ENCODE measurements at places on chromosomes 7 and 10. TPM values are rescaled to one million over a fixed set of nuclear protein-coding genes. Genes with fewer than 3 reads are reported as not detected.

- no peak for DNase-seq
Observed at GRCh38 chr10:37732685-37733084, 124.7 kb downstream of the ZNF248 start.

GRCh38 chr10:5810225-5810624, 3.0 kb downstream of the GDI2 start:
- DNase-seq, result no peak

DNA sequence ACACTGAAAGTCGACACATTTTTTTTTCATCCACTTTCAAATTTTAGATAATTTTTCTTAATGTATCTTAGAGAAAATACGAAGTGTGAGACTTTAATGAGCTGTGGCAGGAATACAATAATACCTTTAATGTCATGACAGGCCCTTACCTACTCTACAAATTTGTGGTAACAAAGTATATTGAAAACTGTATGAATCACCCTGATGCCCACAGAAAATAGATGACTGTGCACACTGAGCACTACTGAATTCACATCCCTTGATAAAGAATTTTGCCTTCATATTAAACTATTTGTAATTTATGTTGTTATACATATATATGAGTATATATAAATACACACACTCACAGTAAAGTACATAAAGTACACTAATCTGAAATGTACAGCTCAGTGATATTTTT, 51.7 kb downstream of the AKR1D1 start:
- DNase-seq, result no peak

DNA sequence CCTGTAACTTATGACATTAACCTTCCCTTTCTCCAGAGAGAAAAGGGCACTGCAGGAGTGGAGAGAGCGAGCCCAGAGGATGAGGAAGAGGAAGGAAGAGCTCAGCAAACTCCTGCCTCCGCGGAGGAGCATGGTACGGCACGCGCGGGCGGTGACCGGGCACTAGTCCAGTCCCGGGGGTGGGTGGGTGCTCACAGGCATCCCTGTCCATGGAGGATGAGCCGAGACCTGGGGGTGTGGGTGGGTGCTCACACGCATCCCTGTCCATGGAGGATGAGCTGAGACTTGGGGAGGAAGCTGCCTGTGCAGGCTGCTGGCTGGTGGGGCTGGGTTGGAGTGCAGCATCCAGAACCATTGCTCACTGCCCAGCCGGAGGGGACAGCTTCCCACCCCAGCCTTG, 23.8 kb downstream of the LRRC27 start:
- no peak for DNase-seq

- DNase-seq, result no peak
Observed at GRCh38 chr7:157627033-157627432, 290.2 kb downstream of the DNAJB6 start.

GRCh38 chr10:24715246-24715769, 8.4 kb downstream of the ARHGAP21 start:
- DNase-seq, result no peak

DNA sequence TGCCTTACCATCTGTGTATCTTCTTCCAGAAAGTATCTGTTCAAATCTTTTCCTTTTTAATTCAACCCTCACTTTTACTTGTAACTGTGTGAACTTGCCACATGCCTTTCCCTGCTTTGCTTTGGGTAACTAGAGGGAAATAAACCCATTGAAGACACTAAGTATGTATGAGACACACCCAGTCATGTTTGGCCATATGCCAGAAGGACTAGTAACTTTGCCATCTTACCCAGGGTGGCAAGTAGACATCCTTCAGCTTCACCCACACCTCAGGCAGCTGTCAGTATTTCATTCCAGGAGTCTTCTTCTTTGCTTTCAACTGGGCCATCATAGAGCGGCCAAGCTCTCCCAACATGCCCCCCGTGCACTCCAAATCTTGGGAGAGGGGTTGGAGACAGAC, 323.1 kb downstream of the TNS3 start:
- DNase-seq, result no peak

DNA sequence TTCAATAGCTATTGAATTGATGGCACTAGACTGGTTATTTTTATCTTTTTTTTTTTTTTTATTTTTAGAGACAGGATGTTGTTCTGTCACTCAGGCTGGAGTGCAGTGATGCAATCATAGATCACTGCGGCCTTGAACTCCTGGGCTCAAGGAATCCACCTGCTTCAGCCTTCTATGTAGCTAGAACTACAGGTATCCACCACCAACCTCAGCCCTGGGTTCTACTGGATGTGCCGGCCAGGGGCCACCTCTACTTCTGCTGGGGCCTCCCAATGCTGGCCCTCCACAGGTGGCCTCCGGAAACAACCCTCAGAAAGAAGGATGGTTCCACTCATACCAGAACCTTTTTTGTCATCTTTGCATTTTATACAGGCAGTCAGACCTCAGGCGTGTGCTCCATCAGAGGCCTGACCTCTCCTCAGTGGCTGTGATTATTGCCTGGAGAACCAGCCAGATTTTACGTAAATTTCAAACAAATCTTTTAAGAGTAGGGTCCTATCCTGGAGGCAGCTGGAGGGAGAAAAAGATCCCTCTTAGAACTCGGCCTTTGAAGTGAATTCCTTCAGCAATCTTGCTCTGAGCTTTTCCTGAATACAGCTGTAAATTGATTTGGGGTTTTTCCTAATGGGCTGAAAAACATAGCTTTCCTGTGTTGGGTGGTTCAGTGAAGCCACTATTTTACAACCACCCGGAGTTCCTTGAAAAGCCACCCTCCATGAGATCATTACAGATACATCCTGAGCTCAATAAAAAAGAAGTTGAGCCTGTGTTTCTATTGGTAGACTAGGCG, 110.0 kb downstream of the SPAG6 start:
- DNase-seq, result peak; percentile 47

DNA sequence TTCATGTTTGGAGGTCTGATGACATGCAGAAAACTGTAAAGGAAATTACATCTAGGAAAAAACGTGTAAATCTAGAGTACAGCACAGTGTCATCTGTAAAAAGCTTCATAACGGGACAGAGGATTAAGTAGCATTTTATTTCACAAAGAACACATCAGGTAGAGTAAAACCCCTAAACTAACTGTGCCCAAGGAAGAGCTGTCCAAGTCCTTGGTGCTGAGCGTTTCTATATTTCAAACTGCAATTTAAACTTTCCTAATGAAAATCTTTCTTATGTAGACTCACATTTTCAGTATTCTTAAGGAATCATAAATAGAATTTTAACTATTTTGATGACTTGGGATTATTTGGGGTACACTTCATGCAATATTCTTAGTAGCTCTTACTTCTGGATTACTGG, 646.2 kb downstream of the IPMK start:
- no peak for DNase-seq

DNA sequence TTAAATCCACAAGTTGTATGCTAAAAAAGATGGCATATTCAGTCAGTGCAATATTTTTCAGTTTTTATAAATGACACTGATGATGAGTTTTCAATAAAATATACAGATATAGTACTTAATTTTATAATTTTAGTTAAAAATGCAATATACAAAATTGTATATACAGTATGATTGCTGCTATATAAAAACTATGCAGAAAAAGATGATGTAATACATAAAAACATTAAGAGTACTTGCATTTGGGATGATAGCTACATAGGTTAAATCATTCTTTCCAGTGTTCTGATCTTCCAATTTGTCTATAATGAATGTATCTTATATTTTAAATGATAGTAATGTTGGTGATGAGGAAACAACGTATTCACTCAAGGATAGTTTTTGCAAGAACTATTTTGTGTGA, 92.0 kb upstream of the RPA3 start:
- DNase-seq, result no peak

- DNase-seq, result no peak
Observed at GRCh38 chr7:131011432-131011742, 277.4 kb upstream of the KLF14 start.

- DNase-seq, result peak; percentile 12
Observed at GRCh38 chr7:130390486-130390885, 10.2 kb downstream of the CPA1 start.

The GBX1 gene
- not detected for total RNA-seq

The MYL10 gene
- not detected for total RNA-seq

The MRLN gene
- total RNA-seq, result not detected

The DLX5 gene
- total RNA-seq, result 0.17 TPM

The FAM237B gene
- not detected for total RNA-seq

The ANKRD61 gene
- total RNA-seq, result not detected

Data from esophagus muscularis mucosa (tissue), 4 donors.